Retinal pigment epithelial cell (primary cell): ENCODE measurements at places on chromosomes 1 and 21.
A peak's percentile ranks its signal among the peaks of the same experiment; 100 is the strongest.

- no peak for DNase-seq
Measured at GRCh38 chr1:213761845-213762407, 225.8 kb upstream of the PROX1 start.

GRCh38 chr1:165078391-165078790 is 278.1 kb downstream of the LMX1A start:
- DNase-seq = no peak

GRCh38 chr1:154758346-154758745 is 111.7 kb downstream of the KCNN3 start:
- DNase-seq = no peak

DNA sequence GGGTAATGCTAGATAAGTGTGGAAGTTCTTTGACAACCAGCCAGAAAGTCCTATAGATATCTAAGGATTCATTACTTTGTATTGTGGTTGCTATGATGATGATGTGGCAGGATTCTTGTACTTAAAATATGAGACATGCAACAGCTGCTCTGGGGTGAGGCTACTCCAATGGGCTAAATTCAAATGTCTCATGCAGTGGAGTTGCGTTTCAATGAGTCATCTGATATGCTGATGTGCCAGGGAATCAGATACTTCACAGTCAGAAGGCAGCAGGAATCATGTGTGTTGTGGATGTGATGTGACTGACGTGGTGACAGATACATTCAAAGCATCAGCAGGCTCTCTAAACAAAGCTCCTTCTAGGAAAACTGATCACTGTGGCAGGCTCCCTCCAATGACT is 66.5 kb downstream of the TSEN15 start:
- DNase-seq = peak; percentile 60

GRCh38 chr1:220044678-220045355 is 1.5 kb downstream of the EPRS1 start:
- no peak for DNase-seq

- DNase-seq = no peak
Measured at GRCh38 chr1:40479156-40479555, 2.1 kb downstream of the ZFP69 start.

DNA sequence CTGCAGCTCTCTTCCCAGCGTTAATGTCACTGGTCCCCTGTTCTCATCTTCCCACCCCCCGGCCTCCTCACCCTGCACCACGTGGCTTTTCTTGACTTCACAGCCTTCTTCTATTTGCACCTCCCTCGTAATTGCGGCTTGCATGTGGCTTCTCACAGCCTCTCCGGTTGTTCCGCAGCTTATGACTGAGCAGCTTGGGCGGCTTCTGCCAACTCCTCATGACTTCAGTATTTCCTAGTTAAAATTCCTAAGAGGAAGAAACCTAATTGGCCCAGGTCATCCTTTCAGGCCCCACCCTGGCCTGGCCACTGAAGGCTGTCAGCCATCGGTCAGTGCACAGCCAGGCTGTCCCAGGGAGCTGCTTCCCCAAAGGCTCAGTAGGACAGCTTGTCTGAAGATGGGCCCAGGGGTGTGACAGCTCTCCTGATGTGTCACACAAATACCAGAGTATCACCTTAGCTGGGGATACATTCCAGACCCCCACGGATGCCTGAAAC is 8.6 kb upstream of the RERE start:
- DNase-seq = peak; percentile 60

DNA sequence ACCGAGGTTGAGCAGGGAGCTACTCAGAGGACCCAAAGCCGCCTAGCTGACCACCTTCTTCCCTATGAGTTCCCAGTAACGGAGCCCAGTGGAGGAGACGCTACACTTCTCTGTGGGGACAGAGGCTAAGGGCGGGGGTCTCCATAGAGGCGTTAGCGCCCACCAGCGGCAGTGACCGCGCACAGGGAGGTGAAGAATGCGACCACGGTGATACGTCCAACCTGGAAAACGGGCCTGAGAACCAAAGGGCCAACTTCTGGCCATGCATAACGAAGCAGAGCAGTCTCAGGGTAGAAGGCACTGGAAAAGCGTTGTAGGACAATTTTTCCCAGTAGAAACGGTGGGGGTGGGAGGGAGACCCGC is 400 bp upstream of the COG2 start:
- DNase-seq = no peak

DNA sequence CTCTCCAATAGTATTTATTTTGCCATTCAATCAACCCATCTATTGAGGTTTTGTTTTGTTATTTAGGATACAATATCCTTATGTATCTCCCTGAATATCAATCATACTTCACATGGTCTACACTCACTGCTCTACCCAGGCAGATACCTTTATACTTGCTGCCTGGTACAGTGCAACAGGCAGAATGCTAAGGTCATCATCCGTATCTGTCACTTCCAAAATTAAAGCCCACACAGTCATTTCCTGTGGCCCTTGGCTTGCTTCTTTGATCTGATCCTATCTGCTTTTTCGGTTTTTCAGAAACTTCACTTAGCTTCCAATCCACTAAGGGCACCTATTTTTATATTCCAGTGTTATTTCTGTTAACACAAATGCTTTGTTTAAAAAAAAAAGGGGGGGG is 22.3 kb upstream of the ZZZ3 start:
- DNase-seq = no peak

DNA sequence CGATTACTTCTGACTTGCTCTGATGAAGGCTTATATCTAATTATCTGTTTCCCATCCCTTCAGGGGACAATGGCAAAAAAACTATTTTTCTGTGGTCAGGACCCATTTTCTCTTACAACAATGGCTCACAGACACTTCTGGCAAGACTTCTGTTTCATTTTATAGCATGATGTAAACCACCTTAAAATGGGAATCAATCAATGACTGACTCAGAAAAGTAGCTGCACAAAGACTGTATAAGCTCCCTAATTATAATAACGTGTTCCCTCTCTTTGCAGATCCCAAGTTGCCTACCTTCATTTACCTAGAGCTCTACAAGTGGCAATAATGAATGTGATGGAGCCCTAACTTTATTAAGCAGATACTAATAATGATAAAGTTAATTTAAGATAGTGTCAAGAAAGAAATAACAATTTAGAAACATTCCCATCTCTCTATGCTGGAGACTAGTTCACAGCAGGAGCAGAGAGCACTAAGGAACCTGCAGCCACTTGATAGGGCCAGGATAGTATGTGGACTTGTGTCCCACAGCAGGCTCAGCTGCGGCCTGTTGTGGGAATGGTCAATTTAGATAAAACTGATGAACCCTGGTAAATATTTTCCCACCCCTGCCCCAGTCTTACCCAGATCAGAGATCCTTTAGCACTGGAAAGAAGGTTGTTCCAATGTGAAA is 538 bp downstream of the GBP2 start:
- no peak for DNase-seq

DNA sequence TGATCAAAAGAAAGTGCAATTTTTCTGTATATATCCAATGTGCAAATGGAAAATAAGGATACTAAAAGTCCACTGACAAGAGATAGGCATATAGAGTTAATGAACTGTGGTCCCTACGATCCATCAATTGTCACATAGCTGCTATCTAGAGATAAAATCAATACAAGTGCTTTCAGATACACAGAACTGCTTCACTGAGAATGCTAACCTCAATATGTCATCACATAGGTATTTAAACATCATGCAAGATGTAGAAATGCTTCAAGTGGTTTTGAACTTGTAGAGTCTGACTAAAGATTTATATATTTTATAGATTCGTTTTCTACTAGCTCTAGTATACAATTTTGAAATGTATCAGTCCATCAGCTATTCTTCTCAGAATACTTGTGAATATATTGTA is 1604.7 kb downstream of the PLA2G4A start:
- DNase-seq = no peak

- no peak for DNase-seq
Measured at GRCh38 chr1:100250807-100251206, 1.2 kb upstream of the DBT start.

GRCh38 chr21:44972301-44972814 is 32.5 kb downstream of the SLX9 start:
- DNase-seq = no peak

GRCh38 chr21:46118316-46119143 is 20.6 kb downstream of the COL6A2 start:
- DNase-seq = no peak
